Mesothelial cell of epicardium (in vitro differentiated cells): ENCODE measurements at places on chromosomes 3 and 15.
A peak's percentile ranks its signal among the peaks of the same experiment; 100 is the strongest.

GRCh38 chr3:183439515-183439914 is 11.1 kb upstream of the MCF2L2 start:
- DNase-seq, result no peak

GRCh38 chr15:29924750-29925149 is 102.5 kb upstream of the TJP1 start:
- peak; percentile 65 for DNase-seq

DNA sequence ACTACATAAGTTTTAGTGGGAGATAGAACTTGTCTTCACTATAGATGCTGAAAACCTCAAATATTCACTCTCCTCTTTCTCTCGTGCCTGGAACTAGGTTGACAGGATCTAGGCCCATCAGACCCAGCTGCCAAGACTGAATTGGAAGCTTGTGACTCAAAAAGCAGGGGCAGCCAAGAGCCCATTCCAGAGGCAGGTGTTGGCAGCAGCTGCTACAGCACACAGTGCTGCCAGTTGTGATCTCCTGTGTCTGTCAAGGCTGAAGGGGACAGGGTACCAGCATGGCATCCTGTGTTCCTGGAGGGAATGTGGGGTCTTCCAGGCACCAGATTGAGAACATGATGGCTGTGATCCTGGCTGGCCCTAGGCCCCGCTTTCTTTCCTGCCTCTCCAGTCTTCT is 92.5 kb upstream of the MB21D2 start:
- DNase-seq, result no peak

GRCh38 chr15:41513506-41514227 is at the start of gene LTK:
LTK (minus strand) TSS chr15:41513827; CDS start chr15:41513709, 118 bp downstream.
- DNase-seq, result no peak

GRCh38 chr3:22012471-22012870 is 261.5 kb upstream of the ZNF385D start:
- DNase-seq, result no peak

DNA sequence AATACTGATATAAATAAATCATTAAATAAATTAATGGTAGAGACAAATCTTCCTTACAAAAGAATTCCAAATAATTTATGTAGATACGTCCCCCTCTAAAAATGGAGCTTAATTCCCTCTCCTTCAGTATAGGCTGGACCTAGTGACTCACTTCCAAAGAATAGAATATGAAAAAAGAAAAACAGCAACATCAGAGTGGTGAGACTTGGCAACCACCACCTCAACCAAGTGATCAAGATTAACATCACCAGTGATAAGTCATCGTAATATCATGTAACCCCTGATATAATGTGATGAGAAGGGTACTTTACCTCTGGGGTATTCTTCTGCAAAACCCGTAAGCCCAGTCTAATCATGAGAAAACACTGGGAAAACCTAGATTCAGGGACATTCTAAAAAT is 13.4 kb downstream of the GOLGB1 start:
- DNase-seq, result no peak

DNA sequence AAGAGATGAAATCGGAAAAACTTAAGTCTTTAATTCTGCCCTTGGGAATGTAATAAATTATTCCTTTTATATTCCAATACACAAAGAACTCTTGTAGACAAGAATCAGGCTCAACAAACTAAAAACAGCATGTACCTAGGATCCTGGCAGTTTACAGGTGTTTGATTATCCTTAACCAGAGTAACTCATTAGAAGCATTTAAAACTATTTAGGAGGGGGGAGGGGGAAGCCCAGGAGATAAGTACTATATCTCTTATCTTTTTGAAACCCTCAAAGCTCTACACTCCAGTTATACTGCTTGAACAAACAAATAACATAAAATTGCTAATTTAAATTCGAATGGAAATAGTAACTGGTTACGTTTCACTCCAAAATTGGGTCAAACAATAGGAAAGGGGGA is 1.9 kb downstream of the CNBP start:
- no peak for DNase-seq

DNA sequence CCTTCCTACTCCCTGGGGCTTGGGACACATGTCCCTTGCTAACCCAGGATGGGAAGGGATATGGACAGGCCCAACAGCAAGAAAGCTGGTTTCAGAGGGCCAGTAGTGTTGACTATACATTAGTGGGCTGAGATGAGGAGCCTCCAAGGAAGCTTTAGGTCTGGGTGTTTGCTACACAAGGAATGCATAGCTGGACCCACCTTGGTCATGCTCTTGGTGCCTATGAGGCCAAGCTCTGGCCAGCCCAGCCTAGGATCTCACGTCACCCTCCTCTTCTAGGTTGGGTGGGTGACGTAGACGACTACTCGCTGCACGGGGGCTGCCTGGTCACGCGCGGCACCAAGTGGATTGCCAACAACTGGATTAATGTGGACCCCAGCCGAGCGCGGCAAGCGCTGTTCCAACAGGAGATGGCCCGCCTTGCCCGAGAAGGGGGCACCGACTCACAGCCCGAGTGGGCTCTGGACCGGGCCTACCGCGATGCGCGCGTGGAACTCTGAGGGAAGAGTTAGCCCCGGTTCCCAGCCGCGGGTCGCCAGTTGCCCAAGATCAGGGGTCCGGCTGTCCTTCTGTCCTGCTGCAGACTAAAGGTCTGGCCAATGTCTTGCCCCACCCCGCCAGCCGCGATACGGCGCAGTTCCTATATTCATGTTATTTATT is 653 bp upstream of the WDR6 start:
- peak; percentile 53 for DNase-seq

GRCh38 chr3:127568586-127568985 is 21.9 kb downstream of the TPRA1 start:
- no peak for DNase-seq

- DNase-seq, result no peak
Measured at GRCh38 chr3:30292192-30292893, 314.1 kb upstream of the TGFBR2 start.

DNA sequence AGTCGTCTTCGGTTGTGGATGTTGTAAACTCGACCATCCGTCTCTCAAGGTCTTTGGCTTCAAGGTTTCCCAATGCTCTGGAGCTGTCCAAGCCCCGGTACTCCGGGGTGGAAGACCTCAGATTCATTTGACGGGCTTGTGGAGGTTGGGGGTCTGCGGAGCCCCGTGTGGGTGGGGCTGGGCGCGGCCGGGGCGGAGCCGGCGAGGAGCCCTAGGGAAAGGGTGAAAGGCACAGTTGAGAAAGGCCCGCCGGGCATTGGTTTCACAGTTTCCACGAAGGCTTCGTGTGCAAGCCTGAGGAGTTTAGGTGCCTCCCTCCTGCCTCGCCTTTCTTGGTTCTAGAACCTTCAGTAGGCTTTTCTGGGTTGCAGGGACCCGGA is 360 bp upstream of the MGA start:
- DNase-seq, result no peak

GRCh38 chr15:74373731-74374647 is 6.5 kb upstream of the CYP11A1 start:
- peak; percentile 90 for DNase-seq

GRCh38 chr3:157441102-157441624 is 4.5 kb downstream of the PTX3 start:
- DNase-seq, result no peak

DNA sequence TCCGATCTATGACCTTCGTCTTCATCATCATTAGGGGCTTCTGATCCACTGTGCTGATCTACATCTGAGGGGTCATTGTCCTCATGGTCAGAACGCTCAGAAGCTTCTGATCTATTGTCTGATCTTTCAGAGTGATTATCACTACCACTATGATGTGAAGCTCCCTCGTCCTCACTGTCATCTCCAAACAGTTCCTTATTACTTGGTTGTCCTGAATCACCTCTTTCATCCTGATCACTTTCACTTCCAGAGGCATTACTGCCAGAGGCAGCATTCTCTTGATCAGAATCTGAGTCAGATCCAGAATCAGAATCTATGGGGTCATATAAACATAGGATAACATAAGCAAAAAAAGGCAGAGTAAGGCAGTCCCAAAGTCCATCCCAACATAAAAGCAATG is 5.4 kb downstream of the LEO1 start:
- DNase-seq, result no peak

- no peak for DNase-seq
Measured at GRCh38 chr3:71492974-71493771, 90.4 kb downstream of the FOXP1 start.

GRCh38 chr3:38100498-38100897 is 36.4 kb downstream of the ACAA1 start:
- no peak for DNase-seq

DNA sequence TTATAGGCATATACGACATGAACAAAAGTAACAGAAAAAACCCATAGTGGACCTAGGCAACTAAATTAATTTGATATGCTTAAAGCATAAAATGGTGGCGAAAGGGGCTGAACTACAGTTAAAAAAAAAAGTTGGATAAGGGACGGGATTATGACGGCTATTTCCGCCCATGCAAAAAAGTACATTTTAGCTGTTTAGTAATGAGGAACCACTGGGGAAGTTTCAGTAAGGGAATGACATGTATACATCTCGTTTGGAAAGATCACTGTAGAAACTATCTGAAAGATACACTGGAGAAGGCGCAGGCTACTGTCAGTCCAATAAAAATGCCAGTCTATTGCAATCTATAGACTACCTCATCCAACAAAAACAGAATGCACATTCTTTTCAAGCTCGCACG is 65.6 kb downstream of the ZNF148 start:
- no peak for DNase-seq

- no peak for DNase-seq
Measured at GRCh38 chr3:67715971-67716370, 61.6 kb upstream of the SUCLG2 start.

DNA sequence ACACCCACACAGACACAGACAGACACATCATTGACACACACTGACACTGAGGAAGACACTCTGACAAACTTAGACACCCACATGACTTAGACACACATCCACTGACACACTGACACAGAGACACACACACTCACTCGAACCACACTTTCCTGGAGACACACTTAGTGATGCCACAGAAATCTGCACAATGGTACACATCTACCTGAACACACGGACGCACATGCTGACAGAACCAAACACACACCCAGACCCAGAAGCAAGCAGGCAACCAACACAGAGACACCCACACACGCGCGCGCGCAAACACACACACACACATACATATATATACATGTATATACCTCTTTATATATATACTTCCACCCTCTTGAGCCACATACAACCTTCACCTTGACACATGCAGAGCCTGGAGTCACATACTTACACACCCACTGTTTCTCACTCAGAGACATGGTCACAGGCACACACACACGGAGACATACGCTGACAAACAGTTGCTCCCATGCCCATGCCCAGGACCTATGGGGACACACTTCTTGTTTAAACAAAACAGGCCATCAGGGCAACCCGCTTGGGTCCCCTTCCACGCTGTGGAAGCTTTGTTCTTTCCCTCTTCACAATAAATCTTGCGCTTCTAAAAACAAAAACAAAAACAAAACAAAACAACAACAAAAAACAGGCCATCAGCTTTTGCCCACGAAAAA is 913 bp upstream of the SCN5A start:
- DNase-seq, result no peak

GRCh38 chr15:59950603-59951388 is 53.3 kb upstream of the FOXB1 start:
- no peak for DNase-seq

DNA sequence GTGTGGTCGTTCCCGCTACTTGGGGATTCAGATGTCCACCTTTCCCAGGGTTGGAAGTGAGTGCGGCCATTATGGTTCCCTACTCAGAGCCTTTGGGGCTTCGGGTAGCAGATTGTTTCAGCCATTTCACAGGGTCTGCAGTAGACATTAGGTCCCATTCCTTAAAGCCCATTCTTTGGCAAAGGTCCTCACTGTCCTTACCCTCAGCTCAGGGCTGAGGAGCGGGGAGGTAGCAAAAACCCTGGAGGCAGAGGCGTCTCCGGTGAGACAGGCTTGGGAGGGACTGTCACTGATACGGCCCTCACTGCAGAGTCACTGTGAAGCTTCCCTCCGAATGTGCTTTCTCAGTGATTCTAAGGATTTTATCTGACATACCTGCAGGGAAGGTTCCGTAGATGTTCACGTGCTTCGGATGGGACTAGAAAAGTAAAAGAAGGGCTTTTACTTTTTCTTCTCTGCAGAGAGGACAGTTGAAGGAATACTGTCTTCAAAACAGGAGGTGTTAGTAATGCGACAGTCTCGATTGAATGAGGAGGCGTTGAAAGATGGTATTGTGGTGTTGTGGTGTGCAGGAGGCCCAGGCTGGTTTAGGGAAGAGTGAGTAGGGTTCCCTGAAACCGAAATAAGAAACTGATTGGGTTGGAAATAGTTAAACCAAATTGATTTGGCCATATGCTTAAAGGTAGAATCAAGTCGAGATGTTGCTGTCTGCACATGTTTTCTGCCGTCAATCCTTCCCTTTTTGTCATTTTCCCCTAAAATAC is 630 bp downstream of the ATP6V1A start:
- no peak for DNase-seq

- no peak for DNase-seq
Measured at GRCh38 chr3:42507252-42507651, 4.8 kb downstream of the VIPR1 start.

DNA sequence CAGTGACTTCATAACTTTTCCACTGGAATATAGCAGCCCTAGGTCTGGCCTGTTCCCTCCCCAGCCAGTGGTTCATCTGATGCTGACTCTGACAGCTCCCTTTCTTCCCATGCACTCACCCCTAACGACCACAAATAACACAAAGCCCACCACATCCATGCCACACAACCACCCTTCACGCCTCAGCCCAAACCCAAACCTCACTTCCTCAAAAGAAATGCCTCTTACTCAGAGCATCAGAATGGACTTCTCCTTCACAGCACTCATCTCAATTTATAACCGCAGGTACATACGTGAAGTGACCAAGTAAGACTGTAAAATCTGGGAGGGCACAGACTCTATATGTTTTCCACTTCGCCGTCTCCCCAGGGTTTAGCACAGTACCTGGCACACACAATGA is 1.1 kb downstream of the RBSN start:
- no peak for DNase-seq

DNA sequence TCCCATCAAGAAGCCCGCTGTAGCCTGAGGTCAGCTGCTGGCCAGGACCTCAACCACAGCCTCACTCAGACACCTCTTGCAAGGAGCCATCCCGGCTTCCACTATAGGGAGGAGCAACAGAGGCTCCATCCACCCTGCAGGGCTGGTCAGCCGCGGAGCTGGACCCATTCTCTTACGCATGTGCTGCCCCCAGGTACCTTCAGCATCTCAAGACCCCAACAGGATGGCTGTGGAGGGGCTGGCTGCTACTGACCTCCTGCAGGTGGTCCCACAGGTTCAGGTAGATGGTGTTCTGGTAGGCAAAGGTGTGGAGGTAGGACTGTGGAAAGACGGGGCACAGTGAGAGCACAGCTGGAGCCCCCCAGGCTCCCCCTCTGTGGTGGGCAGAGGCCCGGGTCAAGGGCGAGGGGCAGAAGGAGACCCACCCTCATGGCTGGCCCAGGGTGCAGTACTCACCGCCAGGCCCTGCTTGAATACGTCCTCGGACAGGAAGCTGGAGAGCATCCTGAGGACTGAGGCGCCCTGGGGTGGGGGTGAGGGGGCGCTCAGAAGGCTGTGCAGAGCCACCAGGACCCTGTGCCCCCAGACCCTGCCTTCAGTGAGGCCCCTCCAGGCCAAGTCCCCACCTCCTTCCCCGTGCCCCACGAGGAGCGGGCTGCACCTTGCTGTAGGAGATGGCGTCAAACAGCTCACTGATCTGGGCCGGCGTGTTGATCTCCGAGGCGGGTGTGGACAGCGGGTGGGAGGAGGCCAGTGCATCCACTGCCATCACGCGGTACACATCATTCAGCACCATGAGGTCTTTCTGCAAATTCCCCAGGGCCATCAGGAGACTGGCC is 11.4 kb downstream of the ANPEP start:
- no peak for DNase-seq

GRCh38 chr3:160154033-160154432 is 71.2 kb upstream of the C3orf80 start:
- DNase-seq, result no peak
